ENCODE measurements at places on chromosomes 5 and 9. TPM values are rescaled to one million over a fixed set of nuclear protein-coding genes. Genes with fewer than 3 reads are reported as not detected.

DNA sequence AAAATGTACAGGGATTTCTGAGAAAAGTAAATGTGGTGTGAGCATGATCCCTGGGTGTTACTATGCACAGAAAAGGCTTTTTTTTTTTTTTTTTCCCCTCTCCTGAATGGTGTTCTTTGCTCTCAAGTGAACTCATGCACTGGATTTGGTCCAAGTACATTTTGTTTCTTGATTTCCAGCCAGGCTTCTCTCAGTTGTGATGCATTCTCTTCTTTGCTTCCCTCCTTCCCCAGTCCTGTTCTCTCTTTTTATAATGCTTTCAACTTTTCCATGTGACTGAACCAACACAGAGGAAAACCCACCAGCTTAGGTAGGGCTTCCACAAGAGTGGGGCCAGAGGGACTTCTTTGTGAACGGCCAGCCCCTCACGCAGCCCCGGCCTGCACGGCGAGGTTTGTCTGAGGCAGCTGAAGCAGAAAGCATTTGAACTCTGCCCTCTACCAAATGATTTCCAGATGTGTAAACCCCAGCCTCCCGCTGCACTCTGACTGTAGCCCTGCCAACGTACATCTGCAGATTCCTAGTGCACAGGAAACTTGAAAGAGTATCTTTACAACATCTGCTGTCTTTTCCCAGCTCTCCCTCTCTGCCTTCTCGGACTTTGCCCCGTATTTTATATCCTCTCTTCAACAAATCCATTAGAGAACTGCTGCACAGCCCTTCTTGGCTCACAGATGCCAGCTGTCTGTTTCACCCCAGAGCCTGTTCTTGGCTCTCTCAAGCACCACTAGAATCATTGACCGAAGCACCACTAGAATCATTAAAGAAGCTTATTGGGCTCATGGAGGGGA lies 71.8 kb upstream of the CD180 start:
- peak; percentile 84 for DNase-seq

GRCh38 chr5:57494104-57495098 lies 11.8 kb upstream of the ACTBL2 start:
- DNase-seq = no peak

DNA sequence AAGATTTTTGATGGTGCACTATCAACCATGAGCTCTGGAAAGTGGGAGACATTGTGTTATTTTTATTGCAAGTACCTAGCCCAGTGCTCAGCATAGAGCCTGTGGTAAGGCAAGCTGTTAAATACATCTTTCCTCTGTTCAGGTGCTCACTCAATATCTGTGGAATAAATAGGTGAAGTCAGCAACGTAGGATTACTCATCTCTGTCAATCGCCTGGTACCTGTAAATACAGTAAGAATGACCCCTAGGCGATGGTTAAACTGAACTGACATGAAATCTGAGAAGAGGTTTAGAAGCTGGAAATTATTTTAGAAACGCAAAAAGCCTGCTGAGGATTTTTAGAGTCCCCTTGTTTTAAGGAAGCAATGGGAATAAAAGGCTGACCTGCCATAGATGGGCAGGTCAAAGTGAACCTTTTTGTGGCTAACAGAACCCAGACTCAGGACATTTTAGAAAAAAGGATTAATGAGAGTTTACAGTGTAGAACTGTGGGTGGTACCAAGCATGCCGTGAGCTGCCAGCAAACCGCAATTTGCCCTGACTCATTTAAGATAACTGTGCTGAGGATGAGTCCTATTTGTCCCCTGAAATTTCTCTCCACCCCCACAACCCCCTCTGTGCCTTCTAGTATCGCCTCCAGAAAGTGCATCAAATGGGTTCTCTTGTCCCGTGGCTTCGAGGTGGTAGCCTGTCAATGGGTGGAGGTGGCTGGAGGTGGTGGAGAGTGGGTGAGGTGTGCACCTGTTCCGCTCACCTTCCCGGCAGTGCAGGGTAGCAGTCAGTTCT lies 375.1 kb downstream of the MED10 start:
- DNase-seq = no peak

DNA sequence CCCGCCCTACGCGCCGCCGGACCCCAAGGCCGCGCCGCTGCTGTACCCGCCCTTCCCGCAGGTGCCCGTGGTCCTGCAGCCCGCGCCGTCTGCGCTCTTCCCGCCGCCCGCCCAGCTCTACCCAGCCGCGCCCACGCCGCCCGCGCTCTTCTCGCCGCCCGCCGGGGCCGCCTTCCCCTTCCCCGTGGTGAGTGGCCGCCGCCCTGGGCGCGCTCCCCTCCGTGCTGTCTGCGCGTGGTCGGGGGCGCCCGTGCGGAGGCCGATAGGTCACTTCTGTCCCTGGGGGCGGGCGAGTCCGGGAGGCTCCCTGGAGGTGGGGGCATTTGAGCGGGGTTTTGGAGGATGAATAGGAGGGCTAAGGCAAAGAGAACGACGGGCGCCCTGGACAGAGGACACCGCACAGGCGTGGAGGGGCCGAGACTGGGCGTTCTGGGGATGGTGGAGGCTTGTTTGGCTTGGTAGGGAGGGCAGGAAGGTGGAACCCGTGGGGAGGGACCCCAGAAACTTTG lies 9.6 kb downstream of the PRRT1B start:
- no peak for DNase-seq

DNA sequence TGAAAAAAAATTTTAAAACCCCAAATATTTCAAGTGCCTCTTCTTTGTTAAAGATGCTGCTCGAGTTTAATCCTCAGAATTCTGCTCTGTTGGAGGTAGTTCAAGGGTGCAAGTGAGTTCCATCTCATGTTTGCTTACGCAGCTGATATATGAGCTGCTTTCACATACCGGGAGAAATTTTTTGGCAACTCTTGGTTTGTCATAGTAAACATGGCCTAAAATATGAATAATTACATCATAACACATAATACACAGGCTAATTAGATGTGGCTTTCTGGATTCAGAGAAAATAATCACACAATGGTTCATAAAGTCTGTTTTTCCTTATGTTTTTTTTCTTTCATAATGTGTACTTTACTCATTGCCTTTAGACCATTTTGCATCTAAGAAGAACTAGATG lies 1134.1 kb downstream of the PTPRD start:
- no peak for DNase-seq

- DNase-seq = no peak
Measured at GRCh38 chr9:105299190-105299854, 54.9 kb downstream of the SLC44A1 start.

DNA sequence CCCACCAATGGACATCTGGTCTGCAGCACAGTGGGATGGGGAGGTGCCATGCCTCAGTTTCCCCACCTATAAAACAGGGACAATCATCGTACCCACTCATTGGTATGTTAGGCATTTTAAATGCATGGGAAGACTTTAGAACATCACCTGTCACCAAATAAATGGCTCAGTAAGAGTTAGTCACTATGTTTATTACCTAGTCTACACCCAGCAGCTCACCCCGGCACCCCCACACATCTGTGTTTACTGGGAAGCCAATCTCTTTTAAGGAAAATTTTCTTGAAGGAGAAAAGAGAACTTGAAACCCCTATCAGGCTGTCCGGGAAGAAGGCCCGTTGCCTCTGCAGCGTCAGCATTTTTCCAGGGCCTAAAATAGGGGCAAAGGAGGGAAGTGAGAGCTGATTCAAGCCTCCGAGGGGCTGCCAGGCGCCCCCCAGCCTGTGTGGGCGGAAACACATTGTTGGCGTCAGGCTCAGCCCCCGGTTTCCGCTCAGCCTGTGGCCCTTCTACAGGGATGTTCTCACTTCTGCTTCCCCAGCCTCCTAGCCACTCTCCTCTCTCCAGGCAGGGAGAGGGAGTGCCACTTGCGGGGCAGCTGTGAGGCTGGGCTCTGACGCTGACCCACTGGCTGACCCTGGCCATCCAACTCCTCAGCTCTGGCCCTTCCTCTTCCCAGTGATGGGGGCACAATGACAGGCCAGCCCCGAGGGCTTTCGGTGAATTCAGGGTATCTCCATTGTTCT lies 4.6 kb downstream of the CSF1R start:
- DNase-seq = peak; percentile 26

DNA sequence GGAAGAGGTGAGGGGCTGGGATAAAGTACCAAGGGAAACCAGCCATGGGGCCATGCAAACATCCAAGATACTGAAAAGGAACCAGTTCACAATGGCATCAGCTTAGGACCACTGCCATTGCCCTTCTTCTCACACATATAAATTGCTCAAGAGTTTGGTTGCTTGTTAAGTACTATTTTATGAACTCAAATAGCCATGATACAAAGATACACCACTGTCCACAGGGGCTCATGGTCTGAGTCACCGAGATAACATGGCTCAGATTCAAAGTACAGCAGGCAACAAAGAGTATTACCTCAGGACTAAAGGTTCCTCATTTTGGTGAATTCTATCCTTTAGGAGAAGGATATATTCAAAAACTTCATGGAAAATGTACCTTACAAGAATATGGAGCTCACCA lies 55.6 kb downstream of the FANCC start:
- no peak for DNase-seq

DNA sequence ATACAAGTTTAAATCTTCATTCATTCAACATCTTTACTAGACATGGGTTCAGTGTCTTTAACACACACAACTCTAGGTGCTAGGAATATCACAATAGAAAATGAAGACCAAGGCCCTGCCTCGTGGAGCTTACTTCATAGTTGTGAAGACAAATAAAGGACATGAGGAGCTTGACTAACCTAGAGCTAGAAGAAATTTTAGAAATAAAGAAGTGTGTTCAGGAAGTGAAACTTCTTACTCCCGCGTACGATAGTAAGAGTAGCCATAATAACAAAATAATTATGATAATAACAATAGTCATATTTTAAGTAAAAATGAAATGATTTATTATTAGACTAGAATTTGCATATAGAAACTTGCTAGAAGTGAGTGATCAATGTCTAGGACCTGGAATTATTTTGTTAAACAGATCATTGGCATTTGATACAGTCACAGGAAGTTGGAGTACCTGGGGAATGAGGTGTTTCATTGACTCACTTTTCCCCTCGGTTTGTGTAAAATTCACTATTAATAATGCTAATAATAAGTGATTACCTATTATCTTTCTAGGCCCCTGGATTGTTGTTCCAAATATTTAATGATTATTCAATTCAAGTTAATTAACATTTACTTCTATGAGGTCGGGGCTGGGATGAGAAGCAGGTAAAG lies 331.3 kb downstream of the NSG2 start:
- DNase-seq = no peak

DNA sequence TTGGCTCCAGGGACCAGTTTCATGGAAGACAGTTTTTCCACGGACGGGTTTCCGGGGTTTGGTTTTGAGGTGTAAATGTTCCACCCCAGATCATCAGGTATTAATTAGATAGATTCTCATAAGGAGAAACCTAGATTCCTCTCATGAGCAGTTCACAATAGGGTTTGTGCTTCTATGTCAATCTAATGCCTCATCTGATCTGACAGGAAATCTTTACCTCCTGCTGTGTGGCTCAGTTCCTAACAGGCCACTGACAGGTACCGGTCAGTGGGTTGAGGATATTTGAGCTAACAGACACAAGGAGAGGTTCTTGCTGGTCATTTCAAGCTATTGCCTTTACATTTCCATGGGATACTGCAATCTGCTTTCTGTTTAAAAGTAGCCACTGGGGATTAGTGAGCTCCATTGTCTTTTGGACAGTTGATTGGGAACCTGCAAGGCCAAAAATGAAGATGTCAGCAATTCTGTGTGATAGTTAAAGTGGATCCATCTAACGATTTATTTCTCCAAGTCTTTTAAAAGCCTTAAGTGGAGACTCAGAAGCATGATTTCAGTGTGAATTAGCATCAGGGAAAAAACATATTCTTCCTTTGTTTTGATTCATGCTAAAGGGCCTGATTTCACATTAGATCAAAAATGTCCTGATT lies 38.6 kb downstream of the MRPS30 start:
- no peak for DNase-seq

DNA sequence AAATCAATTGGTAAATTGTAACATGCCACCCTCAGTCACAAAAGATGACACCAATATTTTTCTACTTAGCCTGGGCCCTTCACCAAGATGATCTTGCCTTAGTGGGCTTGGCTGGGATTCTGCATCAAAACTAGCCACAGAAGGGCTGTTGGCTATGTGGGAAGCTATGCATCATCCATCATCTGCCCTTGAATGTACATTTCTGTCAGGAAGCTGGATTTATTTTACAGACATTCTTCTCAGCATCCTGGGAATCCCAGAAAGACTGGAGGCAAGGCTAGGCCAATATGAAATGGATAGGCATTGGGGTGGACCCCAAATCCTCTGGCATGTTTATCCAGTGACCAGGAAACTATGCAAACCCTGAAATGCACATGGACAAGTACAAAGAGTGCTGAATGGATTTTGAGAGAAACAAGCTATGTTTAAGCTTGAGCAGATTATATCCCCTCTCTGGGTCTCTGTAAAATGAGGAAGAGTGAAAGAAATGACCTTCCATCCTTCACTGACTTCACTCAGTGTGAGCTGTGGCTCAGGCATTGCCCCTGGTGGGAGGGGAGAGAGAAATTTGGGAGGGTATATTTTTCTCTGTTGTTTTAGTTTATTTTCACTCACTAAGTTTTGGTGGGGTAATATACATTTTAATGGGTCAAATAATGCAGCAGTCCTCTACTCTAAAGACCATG lies 283.6 kb downstream of the EBF1 start:
- DNase-seq = no peak

- no peak for DNase-seq
Measured at GRCh38 chr5:163407034-163407655, 30.2 kb upstream of the CCNG1 start.

- DNase-seq = no peak
Measured at GRCh38 chr9:133100506-133101355, 20.3 kb downstream of the RALGDS start.

DNA sequence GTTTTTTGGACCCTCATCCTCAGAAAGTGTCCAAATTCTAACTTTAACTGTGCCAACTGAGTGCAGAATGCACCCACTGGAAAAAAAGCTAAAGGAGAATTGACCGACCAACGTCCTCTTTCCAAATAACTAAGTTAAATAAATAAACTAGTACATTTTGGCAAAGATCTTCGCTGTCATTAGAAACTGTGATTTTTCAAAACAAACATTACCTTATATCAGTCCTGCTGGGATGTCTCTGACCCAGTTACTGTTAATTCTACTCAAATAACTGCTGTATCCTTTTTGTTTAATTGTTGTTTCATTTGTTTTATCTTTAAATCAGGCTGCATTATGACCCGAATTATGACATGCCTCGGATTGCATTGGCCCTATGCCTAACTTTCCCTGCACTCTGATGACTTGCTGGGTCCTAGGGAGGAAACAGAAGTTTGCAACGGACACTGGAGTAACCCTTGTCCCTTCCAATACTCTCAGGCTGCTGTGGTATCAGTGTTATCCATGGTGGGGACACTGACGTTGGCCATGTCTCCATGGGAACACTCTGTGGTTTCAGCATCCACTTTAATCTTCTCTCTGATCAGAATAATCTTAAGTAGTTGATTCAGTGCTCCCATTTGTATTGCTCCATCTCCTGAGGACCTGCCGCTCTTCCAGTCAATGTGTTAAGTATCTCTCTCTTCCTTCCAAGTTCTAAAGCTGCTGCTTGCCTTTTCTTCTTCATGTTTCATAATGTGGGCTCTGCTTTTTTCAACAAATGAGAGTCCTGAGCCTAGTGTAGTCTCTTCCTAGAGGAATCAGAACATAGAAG lies 11.1 kb upstream of the IFNA5 start:
- DNase-seq = no peak

- DNase-seq = no peak
Measured at GRCh38 chr9:112551641-112552040, 65.0 kb downstream of the KIAA1958 start.

- DNase-seq = no peak
Measured at GRCh38 chr5:54624805-54625568, 107.4 kb downstream of the SNX18 start.

Gene PTPRD
- polyA plus RNA-seq = 108 TPM

Gene TBC1D2
- 3.4 TPM for polyA plus RNA-seq

Gene IFT74
- polyA plus RNA-seq = 46.0 TPM

Gene PHF24
- polyA plus RNA-seq = 0.24 TPM

Gene KIF24
- 6.2 TPM for polyA plus RNA-seq

Gene MYORG
- 9.1 TPM for polyA plus RNA-seq

Gene CEL
- polyA plus RNA-seq = 3.3 TPM

Gene NPR3
- 15.4 TPM for polyA plus RNA-seq

Gene LCN12
- 24.5 TPM for polyA plus RNA-seq
